ENCODE measurements at places on chromosomes 4 and X.

DNA sequence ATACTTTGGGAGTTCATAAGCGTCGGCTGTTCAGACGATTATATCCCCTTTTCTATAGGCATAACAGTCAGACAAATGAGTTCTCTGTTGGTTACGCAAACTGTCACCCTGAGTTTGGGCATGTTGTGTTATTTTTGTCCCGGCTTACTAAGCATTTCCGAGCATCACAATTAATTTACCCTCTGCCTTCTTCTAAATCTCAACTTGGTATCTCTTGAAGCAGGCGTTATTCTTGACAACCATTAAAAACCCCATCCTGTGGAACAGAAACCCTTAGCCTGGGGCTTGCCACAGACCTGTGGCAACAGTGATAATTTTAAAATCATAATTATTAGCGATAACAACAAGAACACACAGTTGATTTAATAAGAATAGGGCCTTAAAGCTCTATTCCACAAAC is 558.7 kb downstream of the INPP4B start:
- no peak for DNase-seq

DNA sequence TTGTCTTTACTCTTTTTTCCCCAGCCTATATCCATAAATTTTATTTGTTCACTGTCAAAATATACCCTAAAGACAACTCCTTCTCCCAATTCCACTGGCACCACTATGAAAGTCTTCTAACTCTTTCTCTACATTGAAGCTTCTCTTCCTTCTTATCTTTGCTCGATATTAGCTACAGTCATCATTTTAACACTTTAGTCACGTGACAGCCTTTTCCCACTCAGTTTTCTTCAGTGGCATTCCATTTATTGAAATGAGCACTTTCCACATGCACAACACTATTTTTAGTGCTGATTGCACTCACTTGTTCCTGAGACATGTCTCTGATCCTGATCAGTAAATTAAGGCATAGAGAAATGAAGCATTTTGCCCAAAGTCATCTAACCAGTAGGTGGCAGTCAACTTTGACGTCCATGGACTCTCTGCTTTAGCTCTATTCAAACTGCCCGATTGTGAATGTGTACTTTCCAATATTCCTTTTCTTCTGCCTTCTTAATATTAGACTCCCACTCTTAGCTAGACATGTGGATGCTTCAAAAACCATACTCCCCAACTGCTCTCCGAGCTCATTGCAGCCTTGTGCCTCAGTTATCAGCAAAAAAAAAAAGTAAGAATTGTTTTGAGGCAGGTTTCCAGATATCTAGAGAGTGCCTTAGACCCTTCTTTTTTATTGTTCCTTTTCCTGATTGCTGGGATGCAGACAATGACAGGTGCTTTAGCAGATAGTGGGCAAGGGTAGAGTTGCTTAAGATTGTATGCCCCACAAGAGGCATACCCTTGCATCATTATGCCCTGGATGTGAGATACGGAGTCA is 394.4 kb upstream of the ADGRL3 start:
- no peak for DNase-seq

DNA sequence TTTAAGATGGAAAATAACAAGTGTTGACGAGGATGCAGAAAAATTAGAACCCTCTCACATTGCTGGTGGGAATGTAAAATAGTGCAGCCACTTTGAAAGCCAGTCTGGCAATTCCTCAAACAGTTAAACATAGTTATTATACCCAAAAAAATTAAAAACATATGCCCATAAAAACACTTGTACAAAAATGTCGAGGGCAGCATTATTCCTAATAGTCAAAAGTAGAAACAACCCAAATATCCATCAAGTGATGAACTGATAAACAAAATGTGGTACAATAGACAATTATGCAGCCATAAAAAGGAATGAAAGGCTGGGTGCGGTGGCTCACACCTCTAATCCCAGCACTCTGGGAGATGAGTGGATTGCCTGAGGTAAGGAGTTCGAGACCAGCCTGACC is 6.3 kb downstream of the IDS start:
- DNase-seq: no peak

- peak; percentile 63 for DNase-seq
Observed at GRCh38 chrX:17361620-17362019, 13.4 kb upstream of the NHS start.

- DNase-seq: peak; percentile 46
Observed at GRCh38 chr4:109301651-109302360, 652 bp downstream of the COL25A1 start.

- DNase-seq: no peak
Observed at GRCh38 chrX:68254738-68255645, 178.3 kb downstream of the OPHN1 start.

DNA sequence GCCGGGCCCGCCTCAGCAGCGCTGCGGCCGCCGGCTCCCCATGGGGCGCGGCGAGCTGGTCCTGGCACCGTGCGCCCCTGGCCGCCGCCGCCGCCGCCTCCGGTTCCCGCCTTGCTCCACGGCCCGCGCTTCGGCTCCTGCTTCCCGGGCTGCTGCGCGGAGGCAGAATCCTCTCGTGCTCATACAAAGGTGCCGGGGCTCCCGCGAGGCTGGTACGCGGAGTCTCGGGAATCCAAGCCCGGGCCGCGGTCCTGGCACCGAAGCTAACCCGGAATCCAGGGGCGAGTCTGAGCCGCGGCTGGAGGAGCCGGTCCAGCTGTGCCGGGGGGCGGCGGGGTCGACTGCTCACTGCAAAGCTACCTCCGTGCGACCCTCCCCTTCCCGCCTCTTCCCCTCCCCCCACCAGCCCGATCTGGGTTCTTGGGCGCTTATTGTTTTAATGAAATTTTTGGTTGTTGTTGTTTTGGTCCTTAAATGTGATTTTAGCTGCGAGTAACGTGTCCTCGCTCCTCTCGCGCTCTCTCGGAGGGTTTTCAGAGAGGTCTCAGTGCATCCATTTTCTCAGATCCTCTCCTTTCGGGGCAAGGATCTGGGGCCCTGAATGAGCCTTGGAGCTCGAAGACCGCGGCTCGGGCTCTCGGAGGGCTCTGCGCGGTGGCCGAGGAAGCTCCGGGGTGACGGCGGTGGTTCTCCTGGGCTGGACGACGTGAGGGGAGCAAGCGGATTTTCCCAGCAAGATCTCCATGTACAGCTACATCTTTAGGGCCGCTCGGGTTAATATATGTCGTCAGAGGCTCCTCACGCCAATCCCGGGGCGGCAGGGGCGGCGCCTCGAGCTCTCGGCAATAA is at the start of gene HAND2:
Gene HAND2, minus strand, starts transcription at position 753 of the 849 bp plus-strand sequence. CDS start 940 bp downstream, outside the sequence.
- DNase-seq: peak; percentile 73

DNA sequence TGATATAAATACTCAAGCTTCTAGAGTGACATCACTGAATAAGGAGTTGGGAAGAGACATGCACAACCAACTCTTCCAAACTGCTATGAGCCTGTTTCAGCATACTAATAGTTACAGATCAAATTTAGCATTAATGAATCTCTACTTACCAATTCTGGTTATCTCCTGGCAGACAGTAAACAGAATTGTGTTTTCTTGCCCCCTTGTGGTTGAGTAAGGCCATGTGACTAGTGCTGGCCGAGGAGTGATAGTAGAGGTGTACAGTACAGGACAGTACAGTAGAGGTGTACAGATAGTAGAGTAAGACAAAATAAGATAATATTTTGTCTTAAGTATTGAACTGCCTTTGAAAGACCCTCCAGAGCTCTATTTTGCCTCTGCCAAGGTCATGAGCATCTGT is 681.4 kb downstream of the GABRG1 start:
- DNase-seq: no peak

GRCh38 chr4:26751004-26751403 is 109.6 kb upstream of the STIM2 start:
- no peak for DNase-seq

- no peak for DNase-seq
Observed at GRCh38 chrX:128287693-128288092, 235.5 kb upstream of the ACTRT1 start.

- no peak for DNase-seq
Observed at GRCh38 chr4:124505211-124505610, 207.3 kb downstream of the ANKRD50 start.

DNA sequence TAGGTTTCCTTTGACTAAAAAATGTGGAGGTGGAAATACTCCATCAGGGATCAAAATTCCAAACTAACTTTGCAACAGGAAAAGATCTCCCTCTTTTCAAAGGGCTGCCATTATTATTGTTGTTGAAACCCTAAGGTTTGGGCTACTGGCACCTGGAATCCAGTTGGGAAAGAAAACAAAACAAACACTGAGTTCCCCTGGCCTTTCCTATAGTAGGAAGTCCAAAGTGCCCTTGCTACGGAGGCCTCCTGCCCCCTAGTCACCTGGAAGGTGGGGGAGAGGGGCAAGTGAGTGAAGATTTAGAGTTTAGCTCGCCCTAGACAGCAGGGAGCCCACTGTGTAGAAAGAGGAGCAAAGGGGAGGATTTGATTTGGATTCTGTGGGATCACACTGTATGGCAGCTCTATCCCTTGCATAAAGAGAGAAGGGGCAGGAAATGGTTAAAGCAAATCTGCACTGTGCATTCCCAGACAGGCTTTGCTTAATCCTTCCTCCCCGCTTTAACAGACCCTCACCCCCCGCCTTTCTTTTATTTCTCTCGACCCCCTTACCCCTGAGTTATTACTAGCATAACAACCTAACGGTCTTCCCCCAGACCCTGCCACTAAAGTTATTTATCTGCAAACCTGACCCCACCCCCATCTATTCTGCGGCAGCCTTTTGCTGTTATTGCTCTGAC is 627 bp upstream of the FAT4 start:
- DNase-seq: no peak

Measured in H9 (cell line).